ENCODE measurements at places on chromosomes 6 and 20.
A peak's percentile ranks its signal among the peaks of the same experiment; 100 is the strongest.

DNA sequence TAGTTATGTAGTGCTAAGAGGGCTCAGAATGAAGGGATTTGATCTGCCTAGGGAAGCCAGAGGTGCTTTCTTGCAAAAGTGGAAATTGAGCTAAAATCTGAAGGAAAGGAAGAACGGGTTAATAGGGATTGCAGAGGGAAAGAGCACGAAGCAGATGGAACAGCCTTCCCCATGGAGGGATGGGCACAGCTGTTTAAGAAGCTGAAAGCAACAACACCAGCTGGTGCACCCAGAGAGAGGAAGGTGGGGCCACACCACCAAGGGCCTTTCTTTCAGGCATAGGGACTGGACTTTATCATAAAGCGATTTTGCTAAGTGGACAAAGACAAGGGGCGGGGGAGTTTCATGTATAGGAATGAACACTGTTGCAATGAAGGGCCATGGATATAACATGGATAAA lies 65.8 kb upstream of the SNRPB2 start:
- DNase-seq: no peak

DNA sequence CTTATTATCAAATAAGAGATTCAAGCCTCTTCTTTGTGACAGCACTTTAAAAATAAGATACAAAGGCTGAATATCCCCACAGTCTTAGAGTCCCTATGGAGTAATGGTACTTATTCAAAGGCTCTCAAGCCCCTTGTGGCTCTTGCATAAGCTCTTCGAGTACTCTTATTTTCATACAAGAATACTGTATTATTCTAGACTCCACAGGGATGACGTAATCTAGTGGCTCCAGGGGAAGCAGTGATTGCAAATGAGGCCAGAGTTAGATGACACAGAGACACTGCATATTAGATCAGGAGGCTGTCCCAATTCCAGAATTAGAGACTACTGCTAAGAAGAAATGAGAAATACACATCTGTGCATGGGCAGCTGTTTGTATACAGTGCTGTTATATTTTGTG lies 1195.9 kb upstream of the MAP3K7 start:
- DNase-seq: no peak

- DNase-seq: no peak
Measured at GRCh38 chr6:125363039-125363823, 61.5 kb upstream of the HDDC2 start.

GRCh38 chr20:35544436-35544835 lies 2.6 kb downstream of the ERGIC3 start:
- DNase-seq: no peak

DNA sequence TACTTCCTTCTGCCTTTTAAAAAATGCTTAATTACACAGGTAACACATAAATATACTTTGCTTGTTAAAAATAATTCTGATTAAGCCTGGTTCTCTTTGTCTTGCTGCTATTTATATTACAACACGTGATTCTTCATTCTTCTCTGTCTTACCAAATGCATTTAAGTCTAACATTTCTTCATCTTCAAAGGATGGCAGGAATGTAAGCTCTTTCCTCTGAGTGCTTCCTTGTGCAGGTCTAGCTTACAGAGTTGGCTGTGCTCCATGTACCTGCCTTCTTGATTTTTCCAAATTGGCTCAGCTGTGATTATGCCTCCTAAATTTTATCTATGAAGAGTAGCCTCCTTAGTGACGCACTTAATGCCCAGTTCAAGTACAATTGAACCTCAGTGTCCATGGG lies 44.4 kb downstream of the RNF144B start:
- DNase-seq: no peak

DNA sequence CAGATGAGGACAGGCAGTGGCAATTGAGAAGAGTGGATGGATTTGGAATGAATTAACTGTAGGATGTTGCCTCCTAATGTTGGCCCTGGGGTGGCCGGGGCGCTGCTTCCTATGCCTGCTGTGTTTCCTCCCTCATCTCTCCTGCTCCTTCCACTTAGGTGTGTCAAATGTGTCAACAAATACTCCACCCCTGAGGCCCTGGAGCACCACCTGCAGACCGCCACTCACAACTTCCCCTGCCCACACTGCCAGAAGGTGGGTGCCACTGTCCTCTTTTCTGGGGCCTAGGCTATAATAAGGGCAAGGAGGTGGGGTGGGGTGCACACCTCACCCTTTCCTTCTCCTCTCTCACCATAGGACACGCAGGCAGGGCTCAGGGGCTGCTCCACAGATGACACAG lies 30.0 kb upstream of the CHMP4B start:
- DNase-seq: no peak

- no peak for DNase-seq
Measured at GRCh38 chr6:51167468-51167867, 348.8 kb downstream of the TFAP2B start.

GRCh38 chr6:165674155-165675029 lies 11.4 kb upstream of the PDE10A start:
- no peak for DNase-seq

GRCh38 chr6:14540276-14540675 lies 422.7 kb downstream of the CD83 start:
- DNase-seq: no peak

DNA sequence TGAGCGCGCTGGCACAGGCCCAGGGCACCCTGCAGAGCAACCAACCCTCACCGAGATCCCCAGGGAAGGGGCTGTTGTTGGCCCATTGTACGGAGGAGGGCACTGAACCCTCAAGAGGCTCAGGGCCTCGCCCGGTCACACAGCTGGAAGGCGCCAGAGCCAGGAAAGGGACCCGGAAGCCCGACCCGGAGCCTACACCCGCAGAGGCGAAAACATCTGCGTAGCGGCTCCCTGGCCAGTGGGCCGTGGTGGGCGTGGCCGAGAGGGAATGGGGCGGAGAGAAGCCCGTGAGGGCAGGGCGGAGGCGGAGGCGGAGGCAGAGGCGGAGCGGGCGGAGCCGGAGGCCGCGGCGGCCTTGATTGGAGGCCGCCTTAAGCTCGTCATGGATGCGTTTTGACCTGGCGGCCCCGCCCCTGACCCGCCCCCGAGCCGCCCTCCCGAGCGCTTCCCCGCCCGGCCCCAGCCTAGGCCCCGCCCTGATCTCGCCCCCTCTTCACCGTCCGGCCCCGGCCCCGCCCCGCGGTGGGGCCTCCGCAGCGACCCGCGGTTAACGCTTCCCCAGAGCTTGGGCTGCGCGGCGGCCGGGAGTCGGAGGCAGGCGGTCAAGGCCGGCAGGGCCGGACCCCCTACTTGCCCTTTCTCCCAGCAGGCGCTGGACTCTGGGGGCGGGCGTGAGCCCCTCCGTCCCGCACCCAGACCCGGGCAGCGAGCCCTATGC lies 2.1 kb upstream of the MRGBP start:
- peak; percentile 98 for DNase-seq

DNA sequence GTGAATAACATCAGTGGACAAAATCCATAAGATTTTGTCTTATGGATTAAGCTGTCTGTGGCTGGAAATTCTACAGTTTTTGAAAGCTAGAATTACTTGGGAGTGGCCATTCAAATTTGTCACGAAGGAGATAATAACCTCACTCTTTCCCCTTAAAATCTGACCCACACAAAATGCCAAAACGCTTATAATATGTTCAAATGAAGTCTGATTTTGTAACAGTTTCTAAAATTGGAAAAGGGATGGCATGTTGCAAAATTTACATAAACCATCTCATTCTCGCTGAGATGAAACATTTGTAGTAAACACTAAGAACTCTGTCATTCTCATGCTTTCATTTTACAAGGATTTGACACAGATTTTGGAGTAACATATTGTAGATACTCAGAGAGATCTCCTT lies 112.7 kb downstream of the GJA1 start:
- DNase-seq: no peak

DNA sequence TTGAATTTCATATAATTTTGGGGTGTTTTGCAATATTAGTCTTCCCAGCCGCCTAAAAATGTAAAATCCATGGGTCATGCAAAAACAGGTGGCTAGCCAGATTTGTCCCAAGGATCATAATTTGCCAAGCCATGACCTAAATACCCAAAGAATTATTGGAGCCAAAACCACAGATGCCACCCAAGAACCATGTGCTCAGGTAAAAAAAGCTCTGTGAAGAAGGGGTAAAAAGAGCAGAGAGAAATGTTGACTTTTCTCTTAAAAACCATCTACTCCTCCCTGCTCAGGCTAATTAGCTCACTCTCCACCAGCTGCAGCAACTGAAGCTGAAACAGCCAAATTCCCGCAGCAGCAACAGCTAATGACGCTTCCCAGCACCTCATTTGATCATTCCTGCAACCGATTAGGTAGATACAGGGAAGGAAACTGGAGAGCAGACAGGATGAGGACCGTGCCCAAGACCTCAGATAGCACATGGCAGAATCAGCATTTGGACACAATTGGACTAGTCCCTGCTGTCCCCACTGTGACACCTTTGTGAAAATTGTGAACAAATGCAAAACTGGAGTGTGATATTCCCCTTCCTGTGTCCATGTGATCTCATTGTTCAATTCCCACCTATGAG lies 107.9 kb upstream of the NXT1 start:
- no peak for DNase-seq

GRCh38 chr6:72579865-72580264 lies 42.0 kb upstream of the KCNQ5 start:
- DNase-seq: no peak

- DNase-seq: no peak
Measured at GRCh38 chr6:163083141-163083540, 331.4 kb upstream of the QKI start.

DNA sequence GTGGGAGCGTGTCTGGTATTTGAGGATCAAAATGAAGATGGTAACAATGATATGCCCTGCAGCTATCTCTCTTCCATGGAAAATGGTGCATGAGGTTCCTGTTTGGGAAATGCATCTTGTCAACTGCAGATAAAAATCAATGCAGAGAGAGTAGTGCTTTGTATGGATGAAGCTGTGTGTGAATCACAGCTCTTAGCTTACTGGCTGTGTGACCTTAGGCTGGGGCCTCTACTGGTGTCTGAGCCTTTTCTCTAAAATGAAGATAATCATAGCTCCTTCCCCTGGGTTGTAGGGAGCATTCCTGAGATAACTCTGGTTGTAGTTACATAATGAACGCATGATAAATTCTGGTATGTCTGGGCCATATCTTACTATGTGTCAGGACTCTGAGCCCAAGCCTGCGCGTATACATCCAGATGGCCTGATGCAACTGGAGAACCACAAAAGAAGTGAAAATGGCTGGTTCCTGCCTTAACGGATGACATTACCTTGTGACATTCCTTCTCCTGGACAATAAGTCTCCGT lies 19.6 kb downstream of the ANGPT4 start:
- no peak for DNase-seq

GRCh38 chr20:11429889-11430519 lies 487.7 kb upstream of the BTBD3 start:
- no peak for DNase-seq

DNA sequence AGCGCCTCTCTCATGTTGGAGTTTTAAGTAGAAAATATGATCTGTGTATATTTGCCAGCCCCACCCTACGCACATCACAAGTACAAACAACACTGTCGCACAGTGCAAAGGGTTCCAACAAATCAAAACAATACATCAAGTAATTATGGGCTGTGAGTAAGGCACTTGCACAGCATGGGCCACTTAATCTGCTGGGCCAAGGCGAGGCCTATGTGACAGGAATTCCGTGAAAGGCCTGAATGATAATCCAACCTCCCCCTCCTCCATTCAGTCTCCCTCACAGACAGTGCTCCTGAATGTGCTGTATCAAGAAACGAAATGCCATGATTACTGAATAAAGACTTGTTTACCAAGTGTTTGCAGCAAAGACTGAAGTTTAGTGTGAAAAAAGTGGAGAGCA lies 130.1 kb upstream of the SLC2A12 start:
- no peak for DNase-seq

- DNase-seq: no peak
Measured at GRCh38 chr20:4435671-4436455, 285.8 kb upstream of the PRND start.

- peak; percentile 11 for DNase-seq
Measured at GRCh38 chr6:76351275-76351674, 278.8 kb upstream of the IMPG1 start.

DNA sequence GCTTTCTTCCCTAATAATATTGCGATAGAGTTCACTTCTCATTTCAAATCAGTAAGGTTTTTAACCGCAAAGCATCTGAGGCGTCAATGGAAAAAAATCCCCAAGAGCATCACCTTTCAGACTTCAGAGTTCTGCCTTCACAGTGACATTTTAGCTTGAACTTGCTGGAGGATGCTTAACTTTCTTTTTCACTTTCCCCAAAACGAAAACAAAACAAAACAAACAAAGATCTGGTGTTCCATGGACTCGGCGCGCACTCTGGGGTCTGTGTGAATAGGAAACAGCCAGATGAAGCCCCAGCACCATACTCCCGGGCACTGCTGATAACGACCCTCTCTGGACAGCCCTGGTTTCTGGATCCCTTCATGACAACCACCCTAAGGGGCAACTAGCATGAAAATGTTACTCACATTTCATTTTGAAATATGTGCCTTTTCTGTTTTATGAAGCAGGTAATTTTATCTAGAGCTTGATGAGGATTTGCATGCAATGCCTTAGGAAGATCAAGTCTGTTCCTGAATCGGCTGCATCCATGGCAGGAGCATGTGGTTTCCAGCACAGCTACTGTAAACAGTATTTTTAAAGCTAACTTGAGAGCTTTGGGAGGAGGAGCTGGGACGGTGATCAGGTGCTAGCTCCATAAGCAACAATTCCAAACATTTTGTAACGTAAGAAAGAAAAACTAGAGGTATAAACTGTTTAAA lies 44.5 kb downstream of the RAMACL start:
- DNase-seq: peak; percentile 28

- DNase-seq: peak; percentile 51
Measured at GRCh38 chr6:2111162-2111677, 134.2 kb downstream of the GMDS start.

DNA sequence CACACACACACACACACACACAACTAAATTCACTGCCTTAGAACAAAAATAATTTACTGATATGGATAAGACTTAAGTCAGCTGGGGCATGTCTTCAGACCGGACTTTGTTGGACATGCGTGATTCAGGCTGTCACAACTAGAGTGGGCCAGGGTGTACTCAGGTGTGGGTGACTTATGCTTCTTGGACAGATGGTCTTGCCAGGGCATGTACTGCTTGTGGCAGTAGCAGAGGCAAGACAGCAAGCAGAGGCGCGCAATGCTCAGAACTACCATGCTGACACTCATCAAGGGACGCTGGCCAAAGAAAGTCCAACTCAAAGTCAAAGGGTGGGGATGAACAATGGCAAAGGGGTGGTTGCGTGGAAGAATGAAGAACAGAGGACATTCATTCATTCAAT lies 437.5 kb downstream of the CBLN4 start:
- DNase-seq: no peak

DNA sequence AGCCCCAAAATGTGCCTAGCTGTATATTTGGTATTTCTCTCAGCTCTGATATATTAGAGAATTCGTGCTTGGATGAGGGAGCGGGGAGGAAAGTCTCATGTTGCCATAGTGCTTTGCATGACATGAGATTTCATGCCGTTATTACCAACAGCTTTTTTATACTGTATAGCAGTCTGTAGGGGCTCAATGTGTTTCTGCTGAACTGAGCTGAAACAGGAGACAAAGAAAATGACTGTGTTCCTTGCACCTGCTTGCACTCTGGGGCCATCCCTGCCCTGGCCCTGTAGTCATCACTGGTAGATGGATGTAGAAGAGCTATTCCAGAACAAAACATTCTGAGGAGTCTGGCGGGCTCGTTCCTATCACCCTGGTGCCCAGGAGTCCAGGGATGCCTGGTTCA lies 128.0 kb upstream of the SASH1 start:
- DNase-seq: no peak
